Stimulated activated CD4-positive, alpha-beta T cell treated with anti-CD3 and anti-CD28 coated beads, Interleukin-4, amount 100 ng/mL, for 48 hours (primary cell): ENCODE measurements at places on chromosomes 16 and 17.

GRCh38 chr17:31499771-31500554, 108.5 kb downstream of the RAB11FIP4 start:
- DNase-seq = peak; percentile 41

- no peak for DNase-seq
Measured at GRCh38 chr16:3874794-3875692, 5.5 kb downstream of the CREBBP start.

DNA sequence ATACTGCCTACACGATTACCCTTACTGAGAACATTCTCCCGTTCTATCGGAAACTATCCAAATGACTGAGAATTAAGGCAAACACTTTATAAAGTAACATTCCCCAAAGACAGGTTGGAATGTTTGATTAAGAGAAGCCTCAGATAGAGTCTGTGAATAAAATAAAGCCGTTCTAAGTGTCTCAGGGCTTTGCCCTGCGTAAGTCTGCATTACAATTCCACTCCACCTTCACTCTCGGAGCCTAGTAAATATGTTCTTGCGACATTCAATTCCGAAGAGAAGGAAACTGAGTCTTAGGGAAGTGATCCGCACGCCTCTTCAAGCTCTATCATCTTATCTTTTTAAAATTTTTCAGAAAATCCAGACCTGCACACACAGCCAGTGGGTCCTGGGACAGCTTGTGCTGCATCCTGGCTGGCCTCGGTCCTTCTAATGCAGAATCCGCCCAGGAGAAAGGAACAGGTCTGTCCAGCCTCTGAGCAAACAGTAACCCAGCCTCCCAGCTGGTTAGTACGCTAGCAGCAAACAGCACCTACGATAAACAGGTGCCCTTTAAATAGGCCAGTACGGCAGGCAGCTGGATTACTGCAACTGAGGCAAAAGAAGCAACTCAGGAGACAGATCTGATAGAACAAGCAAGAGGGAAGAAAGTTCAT, 254.1 kb upstream of the IRX3 start:
- no peak for DNase-seq

- DNase-seq = no peak
Measured at GRCh38 chr16:64151990-64152767, 969.7 kb downstream of the CDH11 start.

DNA sequence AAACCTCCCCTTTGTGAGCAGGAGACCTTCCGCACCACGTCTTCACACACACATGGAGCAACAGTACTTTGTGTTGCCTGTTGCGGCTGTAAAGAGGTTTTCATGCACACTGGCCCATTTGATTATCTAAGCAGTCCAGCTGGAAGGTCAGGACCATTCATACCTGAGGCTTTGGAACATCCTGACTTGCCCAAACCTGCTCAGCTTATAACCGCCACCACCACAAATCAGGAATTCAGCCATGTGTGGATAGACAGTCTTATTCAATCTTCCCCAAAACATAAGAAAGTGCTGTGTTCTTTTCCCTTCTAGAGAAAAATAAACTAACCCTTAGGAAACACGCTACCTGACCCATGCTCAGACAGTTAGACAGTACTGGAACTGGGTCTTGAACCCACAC, 81.6 kb upstream of the XYLT1 start:
- DNase-seq = no peak

GRCh38 chr17:64176556-64176955, 46.6 kb upstream of the ERN1 start:
- DNase-seq = no peak

GRCh38 chr16:68331879-68332410, 21.1 kb downstream of the PRMT7 start:
- DNase-seq = no peak

- no peak for DNase-seq
Measured at GRCh38 chr17:45834471-45835396, 9.9 kb upstream of the SPPL2C start.

GRCh38 chr16:69618721-69619120, 53.0 kb downstream of the NFAT5 start:
- DNase-seq = no peak

GRCh38 chr17:78082988-78083387, 45.6 kb downstream of the TMC6 start:
- DNase-seq = no peak

- no peak for DNase-seq
Measured at GRCh38 chr17:75722076-75722475, 817 bp downstream of the ITGB4 start.

DNA sequence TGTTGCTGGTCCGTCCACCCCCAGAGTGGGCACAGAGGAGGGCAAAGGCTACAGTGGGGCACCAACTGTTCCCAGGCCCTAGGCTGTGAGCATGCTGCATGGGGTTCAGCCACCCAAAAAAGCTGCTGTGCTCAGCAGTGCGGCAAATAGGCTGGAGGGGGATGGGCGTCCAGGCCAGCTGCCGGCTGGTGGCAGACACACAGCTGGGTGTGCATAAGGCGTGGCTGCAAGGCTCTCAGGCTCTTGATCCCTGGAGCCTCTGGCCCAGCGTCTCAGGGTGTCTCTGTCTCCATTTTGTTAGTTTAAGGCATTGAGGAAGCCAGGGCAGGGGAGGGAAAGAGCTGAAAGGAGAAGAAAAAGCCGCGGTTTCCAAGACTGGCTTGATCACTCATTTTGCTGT, 8.8 kb downstream of the RPL19 start:
- no peak for DNase-seq

DNA sequence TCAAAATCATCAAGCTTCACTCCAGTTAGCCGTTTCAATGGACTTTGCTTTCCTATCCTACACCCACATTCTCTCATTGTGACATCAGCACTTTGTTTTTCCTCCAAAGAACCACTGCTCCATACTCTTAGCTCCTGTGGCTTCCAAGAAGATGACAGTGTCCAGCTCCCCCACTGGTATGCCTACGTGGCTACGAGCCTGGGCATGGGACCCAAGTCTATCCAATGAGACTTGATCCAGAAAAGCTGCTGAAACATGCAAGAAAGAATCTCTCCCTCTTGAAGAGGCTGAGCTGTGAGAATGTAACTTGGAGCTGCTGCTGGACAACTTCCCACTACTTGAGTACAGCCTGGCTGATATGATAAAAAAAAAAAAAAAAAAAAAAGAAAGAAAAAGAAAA, 9.4 kb downstream of the TOX3 start:
- no peak for DNase-seq

DNA sequence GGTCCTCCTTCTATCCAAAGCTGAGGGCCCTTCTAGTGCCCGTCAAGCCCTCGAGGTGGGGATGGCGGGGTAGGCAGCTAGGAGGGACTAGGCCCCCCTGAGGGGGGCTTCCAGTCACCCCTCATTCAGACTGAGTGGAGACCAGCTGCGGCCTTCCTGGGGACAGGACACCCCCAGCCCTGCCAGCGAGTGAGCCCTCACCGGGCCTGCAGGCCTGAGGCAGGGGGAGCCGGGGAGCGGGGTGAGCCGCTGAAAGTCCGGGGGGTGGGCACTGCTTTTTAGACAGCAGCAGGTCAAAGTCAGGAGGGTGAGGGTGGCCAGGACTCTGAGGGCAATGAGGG, 8.7 kb upstream of the KREMEN2 start:
- no peak for DNase-seq

- DNase-seq = no peak
Measured at GRCh38 chr17:5798094-5798493, 213.8 kb upstream of the NLRP1 start.

DNA sequence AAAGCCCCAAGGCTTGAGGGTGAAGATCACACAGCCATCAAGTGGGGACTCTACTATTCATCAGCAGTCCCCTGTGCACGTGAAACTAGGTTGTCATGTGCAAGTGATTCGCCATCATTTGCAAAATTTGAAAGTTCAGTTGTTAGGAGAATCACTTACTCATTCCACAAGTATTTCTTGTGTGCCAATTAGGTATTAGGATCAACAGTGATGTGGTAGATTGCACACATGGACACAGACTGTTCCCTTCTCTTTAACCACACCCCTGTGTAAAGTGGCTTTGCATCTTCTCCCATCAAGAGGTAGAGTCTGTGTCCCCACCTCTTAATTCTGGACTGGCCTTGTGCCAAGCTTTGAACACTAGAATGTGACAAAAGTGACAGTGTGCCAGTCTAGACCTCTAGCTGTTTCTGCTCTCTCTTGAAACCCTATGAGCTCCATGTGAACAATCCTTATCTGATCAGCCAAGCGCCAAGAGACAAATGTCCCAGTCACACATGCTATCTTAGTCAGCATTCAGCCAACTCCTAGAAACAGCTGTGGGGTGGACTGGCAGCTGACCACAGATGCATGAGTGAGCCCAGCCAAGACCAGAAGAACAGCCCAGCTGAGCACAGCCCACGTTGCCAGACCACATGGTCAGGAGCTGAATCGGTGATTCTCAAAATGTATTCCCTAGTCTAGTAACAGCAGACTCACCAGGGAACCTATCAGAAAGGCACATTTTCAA, 31.5 kb upstream of the SHISA9 start:
- no peak for DNase-seq

DNA sequence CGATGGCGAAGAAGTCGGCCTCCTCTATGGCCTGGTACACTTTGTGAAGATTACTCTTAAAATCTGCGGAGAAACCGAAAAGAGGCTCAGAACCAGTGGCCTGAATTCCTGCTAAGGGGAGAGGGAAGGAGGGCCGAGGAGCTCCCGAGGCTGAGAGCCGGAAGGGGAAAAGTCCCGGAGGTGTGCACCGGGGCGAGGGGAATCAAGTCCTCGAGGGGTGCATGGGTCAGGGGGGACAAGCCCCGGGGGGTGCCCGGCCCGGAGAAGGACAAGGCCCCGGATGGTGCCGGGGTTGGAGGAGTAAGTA, 495 bp downstream of the PARN start:
- no peak for DNase-seq

DNA sequence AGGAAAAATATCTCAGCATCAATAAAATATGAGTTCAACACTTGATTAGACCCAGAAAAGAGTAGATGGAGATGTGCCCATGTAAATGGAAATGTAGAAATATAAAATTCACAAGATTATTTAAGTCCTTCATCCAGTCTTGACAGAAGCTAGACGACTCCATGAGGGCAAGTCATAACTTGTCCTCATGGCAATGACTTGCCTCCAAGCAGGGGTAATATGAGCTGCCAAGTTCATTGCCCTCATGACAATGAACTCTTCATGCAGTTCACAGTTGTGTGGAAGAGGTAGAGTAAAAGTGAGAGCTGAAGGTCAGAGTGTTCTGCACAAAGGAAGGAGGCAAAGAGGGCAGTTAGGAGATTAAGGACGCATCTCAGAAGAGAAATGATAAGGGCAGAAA, 22.3 kb downstream of the CDH11 start:
- DNase-seq = no peak

- DNase-seq = peak; percentile 53
Measured at GRCh38 chr17:1203111-1203966, 23.6 kb upstream of the ABR start.

DNA sequence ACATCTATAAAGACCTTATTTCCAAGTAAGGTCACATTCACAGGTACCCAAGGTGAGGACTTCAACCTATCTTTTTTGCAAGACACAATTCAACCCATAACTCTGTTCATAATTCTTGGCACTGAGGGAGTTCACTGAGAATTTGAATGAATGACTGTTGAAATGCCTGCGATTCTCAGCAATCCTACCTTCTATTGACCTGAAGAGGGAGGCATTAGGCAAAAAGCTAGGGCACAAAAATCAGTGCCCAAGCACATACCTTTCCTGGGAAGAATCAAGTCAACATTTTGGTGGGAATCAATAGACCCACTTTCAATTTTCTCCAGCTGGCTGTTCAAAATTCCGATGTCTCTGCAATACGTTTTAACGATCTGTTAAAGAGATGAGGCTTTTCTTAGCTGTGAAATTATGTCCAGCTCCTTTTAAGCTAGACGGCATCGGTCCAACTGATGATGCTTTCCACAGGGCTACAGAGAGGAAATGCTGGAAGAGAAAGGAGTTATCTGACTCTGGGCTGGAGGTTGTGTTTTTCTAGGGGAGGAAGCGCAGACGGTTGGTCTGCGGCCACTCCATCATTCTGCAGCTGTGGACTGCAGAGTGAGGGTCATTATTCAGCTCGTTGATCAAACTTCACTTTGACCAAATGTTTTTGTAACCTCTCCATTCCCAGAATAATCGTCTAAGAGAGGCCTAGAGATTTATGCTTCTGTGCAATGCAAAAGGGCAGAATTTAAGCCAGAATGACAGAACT, 25.2 kb downstream of the BCO1 start:
- no peak for DNase-seq

- DNase-seq = no peak
Measured at GRCh38 chr17:27741971-27742575, 58.3 kb downstream of the NOS2 start.

DNA sequence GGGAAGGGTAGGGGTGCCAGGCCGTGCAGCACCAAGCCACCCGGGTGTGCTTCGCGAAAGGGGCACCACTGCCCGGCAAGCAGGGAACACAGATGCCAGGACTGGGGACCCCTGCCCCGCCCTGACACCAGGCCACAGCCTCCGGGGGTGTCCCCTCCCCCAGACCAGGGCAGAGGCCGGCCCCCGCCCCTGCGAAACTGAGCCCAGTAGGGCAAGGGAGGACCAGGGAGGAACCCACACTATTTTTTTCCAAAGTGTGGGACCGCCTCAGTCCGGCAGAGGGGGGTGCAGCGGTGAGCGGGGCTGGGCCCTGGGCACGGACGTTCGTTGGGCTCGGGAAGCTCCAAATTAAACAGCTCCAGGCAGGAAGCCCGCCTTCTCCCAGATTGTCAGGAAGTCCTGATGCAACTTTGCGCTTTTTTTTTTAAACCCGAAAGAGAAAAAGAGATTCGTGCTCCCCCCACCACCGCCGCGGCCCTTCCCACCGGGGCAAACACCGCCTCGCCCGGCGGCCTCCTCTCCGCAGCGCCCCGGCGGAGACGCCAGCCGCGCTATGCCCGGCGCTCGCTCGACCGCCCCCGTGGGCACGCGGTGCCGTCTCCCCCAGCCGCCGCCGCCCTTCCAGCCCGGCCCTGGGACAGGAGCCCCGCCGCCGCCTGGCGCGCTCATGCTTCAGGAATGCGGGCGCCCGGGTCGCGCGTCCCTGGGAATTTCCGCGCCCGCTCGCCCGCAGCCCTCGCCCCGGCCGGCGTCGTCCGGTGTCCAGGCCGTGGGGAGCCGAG, 755 bp downstream of the PIEZO1 start:
- DNase-seq = no peak

- no peak for DNase-seq
Measured at GRCh38 chr17:79075446-79075750, 774 bp downstream of the ENGASE start.

GRCh38 chr17:68507576-68507975, 4.7 kb upstream of the PRKAR1A start:
- DNase-seq = no peak

DNA sequence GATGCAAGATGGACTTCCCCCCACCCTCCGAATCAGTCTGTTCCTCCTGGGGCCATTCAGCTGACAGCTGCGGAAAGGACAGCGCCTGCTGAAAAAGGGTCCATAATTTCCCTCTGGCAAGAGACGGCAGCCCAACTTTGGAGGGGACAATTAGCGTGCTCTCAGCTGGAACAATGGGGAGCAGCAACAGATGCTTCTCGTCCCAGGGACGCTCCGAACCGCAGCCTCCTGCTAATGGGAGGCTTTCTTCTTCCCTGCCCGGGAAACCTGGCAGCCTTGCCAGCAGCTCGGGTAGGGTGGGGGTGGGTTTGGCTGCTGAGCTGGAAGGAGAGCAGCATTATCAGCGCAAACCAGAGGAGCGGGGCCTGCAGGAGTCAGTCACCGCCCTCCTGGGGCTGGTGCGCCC, 500.0 kb upstream of the SALL1 start:
- no peak for DNase-seq
